ENCODE measurements at places on chromosomes 1 and 21.

- no peak for DNase-seq
Observed at GRCh38 chr1:159647616-159648015, 60.0 kb downstream of the APCS start.

DNA sequence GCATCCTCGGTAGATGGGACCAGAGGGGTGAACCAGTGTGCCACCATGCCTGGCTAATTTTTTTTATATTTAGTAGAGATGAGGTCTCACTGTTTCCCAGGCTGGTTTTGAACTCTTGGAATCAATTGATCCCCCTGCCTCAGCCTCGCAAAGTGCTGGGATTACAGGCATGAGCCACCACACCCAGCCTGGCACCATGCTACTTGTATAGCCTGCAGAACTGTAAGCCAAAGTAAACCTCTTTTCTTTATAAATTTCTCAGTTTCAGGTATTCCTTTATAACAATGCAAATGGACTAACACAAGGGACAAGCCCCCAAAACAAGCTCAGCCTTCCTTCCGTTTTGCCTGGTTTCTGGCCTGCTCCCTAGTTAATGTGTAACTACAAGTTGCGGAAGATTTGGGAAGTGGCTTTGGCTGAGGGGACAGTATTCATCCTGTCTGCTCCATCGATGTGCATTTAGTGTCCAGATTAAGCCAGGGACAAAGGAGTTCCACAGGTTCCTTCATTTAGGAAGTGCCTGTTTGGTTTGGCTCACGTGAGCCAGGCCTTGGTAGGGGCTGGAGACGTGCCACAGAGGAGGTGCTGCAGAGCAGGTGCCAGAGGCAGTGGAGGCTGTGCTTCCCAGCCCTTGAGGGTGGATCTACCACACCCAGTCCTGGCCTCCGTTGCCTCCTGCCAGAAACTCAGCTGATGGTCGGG lies 4.4 kb downstream of the AVPR1B start:
- no peak for DNase-seq

- DNase-seq = no peak
Observed at GRCh38 chr1:214233856-214234634, 46.9 kb upstream of the SMYD2 start.

- DNase-seq = no peak
Observed at GRCh38 chr1:245682638-245683628, 528.1 kb downstream of the KIF26B start.

GRCh38 chr1:192066202-192066601 lies 92.1 kb upstream of the RGS18 start:
- DNase-seq = no peak

- DNase-seq = no peak
Observed at GRCh38 chr1:69076631-69077030, 491.1 kb upstream of the LRRC7 start.

DNA sequence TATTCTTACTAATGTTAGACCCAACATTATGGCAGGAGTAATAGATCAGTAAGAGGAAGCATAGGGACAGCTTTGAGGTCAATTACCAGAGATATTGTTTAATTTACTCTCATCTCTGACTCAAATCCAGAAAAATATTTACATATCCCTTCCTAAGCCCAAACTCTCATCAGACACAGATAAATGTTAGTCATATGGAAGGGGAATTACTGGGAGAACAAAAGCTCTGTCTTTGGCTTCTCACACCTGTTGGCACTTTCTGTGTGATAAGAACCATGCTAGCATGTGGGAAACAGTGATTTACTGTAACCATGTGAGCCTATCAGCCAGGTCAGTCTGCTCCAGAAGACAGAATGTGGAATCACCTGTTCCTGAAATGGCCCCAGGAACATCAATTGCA lies 72.4 kb downstream of the DUSP10 start:
- DNase-seq = no peak

DNA sequence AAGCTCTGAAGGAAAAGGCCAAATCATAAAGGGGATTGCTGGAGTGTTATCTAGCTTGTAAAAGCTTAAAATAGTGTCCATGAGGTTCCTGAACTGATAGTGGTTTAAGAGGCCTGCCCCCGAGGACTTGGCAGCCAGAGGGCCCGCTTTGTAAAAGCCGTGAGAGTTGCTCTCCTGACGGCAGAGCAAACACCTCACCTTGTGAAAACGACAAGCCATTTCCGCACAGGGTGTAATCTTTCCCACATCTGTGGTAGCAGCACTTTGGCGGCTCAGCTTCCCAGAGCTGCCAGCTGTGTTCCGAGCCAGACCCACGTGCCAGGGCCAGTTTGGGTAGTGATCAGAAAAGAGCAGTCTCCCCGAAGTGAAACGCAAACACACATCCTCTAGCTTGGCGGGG lies 37.0 kb downstream of the SERBP1 start:
- DNase-seq = no peak
